ENCODE measurements at places on chromosomes 2 and 18.

GRCh38 chr18:31487246-31488015 lies 10.5 kb upstream of the DSG2 start:
- DNase-seq: no peak

GRCh38 chr2:47645246-47645645 lies 137.7 kb upstream of the MSH6 start:
- DNase-seq: no peak

DNA sequence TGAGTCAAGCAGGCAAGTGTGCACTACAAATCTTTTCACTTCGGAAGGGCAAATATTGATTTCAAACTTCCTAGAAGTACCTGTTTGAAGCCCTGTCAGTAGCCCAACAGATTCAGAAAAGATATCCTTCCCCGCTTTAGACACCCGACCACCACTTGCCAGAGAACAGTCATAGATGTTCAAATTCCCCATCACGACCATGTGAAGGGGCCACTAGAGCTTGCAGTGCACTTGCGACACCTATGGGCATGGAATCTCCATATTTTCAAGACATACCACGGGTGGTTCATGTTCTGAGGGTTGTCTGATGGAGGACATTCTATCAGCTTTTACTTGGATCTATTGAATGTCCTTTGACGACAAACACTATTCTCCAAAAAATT lies 23.8 kb downstream of the GNLY start:
- no peak for DNase-seq

- DNase-seq: no peak
Measured at GRCh38 chr2:50196775-50197480, 835.0 kb downstream of the NRXN1 start.

DNA sequence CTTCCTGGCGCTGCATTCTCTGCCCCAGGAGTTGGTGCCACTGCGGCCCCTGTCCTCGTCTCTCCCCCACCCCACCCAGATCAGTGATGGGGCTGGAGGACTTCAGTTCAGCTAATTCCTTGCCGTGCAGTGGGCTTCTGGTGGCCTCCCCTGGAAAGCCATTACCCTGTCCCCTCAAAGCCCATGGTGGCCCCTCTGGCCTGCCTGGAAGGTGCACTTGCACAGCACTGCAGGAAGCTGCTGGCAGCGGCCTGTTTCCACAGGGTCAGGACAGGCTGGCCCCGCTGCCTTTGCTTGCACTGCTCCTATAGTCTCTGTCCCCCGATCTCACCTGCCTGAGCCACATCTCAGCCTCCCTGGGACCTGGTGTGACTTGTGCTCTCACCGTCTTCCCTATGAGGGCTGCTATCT lies 105.1 kb downstream of the USP40 start:
- DNase-seq: no peak

- no peak for DNase-seq
Measured at GRCh38 chr2:123771928-123772632, 253.0 kb upstream of the CNTNAP5 start.

GRCh38 chr2:30683236-30683956 lies 123.8 kb downstream of the CAPN13 start:
- DNase-seq: no peak

GRCh38 chr2:182887753-182888415 lies 21.4 kb upstream of the FRZB start:
- no peak for DNase-seq

DNA sequence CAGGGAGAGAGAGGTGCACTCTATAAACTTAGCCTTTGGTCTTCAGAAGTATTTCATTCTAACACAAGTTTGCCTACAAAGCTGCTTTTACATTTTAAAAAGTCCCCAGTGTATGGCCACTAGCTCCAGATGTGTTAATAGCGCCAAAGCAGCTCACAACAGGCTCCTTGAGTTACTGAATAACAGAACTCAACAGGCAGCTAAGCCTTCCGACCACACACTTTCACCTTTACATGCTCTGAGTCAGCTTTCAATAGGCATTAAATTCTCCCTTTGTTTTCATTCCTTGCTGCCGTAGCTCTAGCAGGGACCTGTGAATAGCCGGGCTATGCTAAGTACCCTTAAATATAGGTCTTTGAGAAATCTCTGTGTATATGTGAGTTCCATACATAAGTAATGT lies 262.8 kb upstream of the PARD3B start:
- DNase-seq: no peak

DNA sequence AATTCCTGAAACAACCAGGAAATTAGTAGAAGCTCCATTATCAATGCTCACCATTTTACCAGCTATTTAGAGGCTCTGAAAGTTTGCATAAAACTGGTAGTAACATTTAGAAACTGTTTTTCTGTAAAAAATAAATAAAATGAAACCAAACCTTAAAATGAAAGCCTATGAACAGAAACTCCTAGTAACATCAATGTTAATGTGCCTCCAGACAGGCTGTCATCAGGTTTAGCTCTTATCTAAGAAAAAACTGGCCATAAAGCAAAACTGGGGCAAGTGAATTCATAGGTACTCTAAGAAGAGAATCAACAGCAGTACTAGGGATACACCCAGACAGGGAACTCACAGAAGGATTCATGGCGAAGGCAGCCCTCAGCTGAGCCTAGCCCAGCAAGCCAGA lies 8.0 kb downstream of the E2F6 start:
- no peak for DNase-seq

- no peak for DNase-seq
Measured at GRCh38 chr2:35428548-35428947, 927.0 kb upstream of the CRIM1 start.

DNA sequence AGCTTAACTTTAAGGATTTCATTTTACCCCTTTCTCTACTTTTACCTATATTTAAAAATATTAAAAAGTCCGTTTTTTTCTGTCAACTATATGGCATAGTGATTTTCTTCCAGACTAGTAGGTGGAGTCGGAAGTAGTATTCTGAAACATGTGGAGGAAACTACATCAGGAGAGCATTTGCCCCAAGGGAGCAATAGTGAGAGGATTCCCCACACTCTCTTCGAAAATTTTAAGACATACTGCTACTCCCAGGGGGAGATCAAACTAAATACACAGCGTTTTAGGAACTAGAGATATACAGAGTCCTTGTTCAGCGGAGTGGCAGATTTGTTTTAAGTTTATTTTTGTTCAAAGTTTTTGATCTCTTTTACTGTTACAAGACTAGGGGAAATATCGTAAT lies 40.6 kb downstream of the METAP1D start:
- DNase-seq: no peak

- DNase-seq: no peak
Measured at GRCh38 chr2:47276061-47276460, 121.0 kb upstream of the STPG4 start.

DNA sequence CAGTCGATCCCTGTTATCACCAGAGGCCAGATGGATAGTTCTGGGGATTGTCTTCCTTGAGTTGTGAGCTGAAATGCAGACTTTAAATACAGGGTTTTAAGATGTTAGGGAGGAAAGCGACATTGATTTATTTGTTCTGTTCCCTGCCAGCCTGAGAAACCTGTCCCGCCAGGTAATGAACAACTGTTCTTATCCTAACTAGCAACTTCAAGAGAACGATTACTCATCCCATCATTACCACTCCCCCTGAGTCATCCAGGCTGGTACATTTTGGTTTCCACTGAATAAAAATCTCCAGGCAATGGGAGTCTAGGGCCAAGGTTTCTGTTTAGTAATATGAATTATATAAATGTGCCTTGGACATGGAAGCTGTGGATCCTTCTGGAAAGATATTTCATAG lies 131.2 kb downstream of the LYPD6B start:
- no peak for DNase-seq

DNA sequence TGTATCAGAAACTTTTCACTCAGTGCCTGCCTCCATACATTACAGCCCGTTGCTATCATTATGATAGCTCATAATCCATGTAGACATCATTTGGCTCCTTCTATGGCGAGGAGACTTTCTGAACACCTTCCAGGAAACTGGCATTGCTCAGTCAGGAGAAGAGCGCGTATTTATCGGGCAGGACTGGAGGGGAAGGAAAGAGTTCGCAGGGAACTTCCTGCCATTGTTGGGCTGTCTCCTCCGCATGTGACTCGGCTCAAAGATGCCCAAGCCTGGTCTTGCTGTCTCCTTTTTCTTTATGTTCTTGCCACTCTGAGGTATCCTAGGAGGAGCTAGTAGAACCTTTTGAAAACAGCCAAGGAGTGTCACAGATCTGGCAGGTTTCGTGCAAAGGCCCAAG lies 156.8 kb downstream of the CTIF start:
- DNase-seq: no peak

- DNase-seq: no peak
Measured at GRCh38 chr2:170783549-170783948, 13.4 kb downstream of the ERICH2 start.

GRCh38 chr2:216423071-216423470 lies 10.8 kb downstream of the SMARCAL1 start:
- no peak for DNase-seq
